Lower lobe of right lung (tissue), 2 donors: ENCODE measurements at places on chromosomes 11 and 22. TPM values are rescaled to one million over a fixed set of nuclear protein-coding genes. Genes with fewer than 3 reads are reported as not detected.
A peak's percentile ranks its signal among the peaks of the same experiment; 100 is the strongest.

- no peaks in the 10 kb centered on the region for H3K27me3 ChIP-seq
- H3K36me3 ChIP-seq, result no peaks in the 10 kb centered on the region
- H3K4me3 ChIP-seq, result no peak overlapping the region
- no peaks in the 10 kb centered on the region for H3K4me1 ChIP-seq
- no peak overlapping the region for H3K27ac ChIP-seq
These were observed 703.7 kb downstream of the DLG2 start for GRCh38 chr11:84923489-84923888.

DNA sequence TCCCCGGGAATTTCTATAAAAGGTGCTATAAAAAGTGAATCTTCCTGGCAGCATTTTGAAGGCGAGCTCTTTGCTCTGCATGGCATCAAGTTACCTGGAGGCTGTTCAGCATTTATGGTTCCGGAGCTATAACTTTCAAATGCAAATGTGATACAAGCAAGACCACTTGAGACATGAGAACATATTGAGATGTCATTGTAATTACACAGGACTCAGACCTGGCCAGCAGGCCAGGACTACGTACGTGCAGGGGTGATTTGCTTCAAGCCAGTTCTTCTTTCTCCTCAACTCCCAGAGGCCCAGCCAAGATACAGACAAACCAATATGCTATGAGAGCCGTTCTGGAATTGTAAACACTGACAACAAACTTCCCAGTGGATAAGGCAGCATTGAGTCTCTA, 227.4 kb upstream of the FAT3 start:
- no peaks in the 10 kb centered on the region for H3K36me3 ChIP-seq
- H3K4me1 ChIP-seq, result no peaks in the 10 kb centered on the region
- H3K27me3 ChIP-seq, result no peaks in the 10 kb centered on the region
- no peak overlapping the region for H3K27ac ChIP-seq

DNA sequence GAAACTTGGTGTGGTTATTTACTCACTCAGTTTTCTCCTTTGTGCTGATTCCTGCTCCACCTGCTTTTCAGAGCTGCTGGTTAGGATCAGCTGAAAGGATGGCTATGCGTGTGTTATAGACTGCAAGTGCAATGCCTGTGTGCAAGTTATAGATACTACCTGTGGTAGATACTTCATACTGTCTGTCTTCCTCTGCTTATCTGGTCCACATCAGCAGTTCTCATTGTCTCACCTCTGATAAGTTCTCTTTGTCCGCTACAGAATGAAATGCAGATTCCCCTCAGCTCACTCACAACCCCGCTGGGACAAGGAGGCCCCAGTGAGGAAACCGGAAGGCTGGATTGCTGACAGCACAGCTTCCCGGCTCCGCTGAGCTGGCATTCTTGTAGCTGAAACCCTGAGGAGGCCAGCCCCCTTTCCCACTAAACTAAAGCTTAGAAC, 37.5 kb upstream of the LYVE1 start:
- no peaks in the 10 kb centered on the region for H3K36me3 ChIP-seq
- no peak overlapping the region for H3K4me3 ChIP-seq
- H3K27ac ChIP-seq, result peak overlapping the region; percentile 70
- DNase-seq, result peak; percentile 78

DNA sequence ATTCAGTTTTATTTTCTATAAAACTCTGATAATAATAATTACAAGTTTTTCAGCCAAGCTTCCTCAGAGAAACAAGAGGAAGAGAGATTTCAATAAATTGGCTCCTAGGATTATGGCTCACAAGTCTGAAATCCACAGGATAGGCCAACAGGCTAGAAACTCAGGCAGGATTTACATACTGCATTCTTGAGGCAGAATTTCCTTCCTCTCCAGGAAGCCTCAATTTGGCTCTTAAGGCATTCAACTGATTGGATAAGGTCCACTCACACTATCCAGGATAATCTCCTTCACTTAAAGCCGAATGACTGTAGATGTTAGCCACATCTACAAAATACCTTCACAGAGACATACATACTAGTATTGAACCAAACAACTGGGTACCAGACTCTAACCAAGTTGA, 120.3 kb upstream of the FAT3 start:
- no peaks in the 10 kb centered on the region for H3K27me3 ChIP-seq
- H3K4me3 ChIP-seq, result no peak overlapping the region
- H3K27ac ChIP-seq, result no peak overlapping the region
- H3K4me1 ChIP-seq, result no peaks in the 10 kb centered on the region
- no peaks in the 10 kb centered on the region for H3K36me3 ChIP-seq

- H3K4me3 ChIP-seq, result no peak overlapping the region
- no peak overlapping the region for H3K27ac ChIP-seq
- H3K27me3 ChIP-seq, result no peaks in the 10 kb centered on the region
- no peaks in the 10 kb centered on the region for H3K4me1 ChIP-seq
These were observed 247.8 kb upstream of the B3GAT1 start for GRCh38 chr11:134659882-134660281.

- peak overlapping the region; percentile 98 for H3K27ac ChIP-seq
- H3K36me3 ChIP-seq, result peaks cover 7% of the 10 kb centered on the region
- DNase-seq, result peak; percentile 82
These were observed 658 bp downstream of the C11orf71 start for GRCh38 chr11:114399490-114400215.

DNA sequence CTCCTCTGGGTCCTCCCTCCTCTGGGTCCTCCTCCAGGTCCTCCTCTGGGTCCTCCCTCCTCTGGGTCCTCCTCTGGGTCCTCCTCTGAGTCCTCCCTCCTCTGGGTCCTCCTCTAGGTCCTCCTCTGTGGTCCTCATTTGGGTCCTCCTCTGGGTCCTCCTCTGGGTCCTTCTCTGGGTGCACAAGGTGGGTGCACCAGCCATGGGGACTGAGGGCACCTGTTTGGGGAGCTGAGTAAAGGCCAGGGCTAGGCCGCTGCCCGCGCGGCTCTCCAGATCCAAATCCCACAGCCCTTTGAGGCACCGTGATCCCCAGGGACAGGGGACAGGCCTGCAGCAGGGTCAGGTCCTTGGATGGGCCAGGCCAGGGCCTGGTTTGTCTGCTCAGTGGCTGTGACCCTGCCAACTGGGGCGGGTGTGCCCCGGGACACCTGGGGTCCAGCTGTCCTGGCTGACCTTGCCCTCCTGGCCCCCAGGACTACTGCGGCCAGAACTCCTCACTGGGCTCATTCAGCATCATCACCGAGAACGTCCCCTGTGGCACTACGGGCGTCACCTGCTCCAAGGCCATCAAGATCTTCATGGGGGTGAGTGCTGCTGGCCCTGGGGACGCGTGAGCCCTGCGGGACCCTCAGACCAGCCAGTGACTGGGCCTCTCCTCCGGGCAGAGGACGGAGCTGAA, 12.7 kb downstream of the MUC2 start:
- DNase-seq, result no peak
- no peaks in the 10 kb centered on the region for H3K4me1 ChIP-seq
- no peak overlapping the region for H3K4me3 ChIP-seq
- no peaks in the 10 kb centered on the region for H3K36me3 ChIP-seq

GRCh38 chr22:25367756-25368155, 148.3 kb downstream of the CRYBB2 start:
- no peak for DNase-seq
- H3K27me3 ChIP-seq, result no peaks in the 10 kb centered on the region
- H3K36me3 ChIP-seq, result peaks cover 10% of the 10 kb centered on the region
- H3K27ac ChIP-seq, result no peak overlapping the region
- H3K4me3 ChIP-seq, result no peak overlapping the region
- peaks cover 35% of the 10 kb centered on the region for H3K4me1 ChIP-seq

DNA sequence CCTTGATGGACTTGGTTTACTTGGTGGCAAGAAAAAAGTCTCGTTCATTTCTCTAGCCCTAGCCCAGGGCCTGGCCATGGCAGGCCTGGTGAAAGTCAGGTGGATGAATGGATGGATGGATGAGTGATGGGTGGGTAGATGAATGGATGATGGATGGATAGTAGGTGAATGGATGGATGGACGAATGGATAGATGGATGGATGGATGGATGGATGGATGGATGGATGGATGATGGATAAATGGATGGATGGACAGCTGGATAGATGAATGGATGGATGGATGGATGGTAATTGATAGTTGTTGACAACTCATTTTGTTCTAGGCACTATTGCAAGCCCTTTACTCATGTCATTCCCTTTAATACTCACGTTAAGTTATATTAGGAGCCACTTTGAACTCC, 86.1 kb upstream of the ANO1 start:
- H3K27ac ChIP-seq, result no peak overlapping the region
- H3K4me1 ChIP-seq, result no peaks in the 10 kb centered on the region
- H3K36me3 ChIP-seq, result no peaks in the 10 kb centered on the region
- no peak for DNase-seq

- H3K4me1 ChIP-seq, result no peaks in the 10 kb centered on the region
- no peaks in the 10 kb centered on the region for H3K36me3 ChIP-seq
- DNase-seq, result no peak
- no peak overlapping the region for H3K27ac ChIP-seq
- no peak overlapping the region for H3K4me3 ChIP-seq
- H3K27me3 ChIP-seq, result peaks cover 5% of the 10 kb centered on the region
These were observed 7.4 kb upstream of the CLMP start for GRCh38 chr11:123202155-123203151.

GRCh38 chr22:46589141-46589748, 30.9 kb upstream of the GRAMD4 start:
- H3K4me3 ChIP-seq, result no peak overlapping the region
- no peak for DNase-seq
- peaks cover 60% of the 10 kb centered on the region for H3K4me1 ChIP-seq
- H3K27me3 ChIP-seq, result no peaks in the 10 kb centered on the region

- no peak for DNase-seq
- peaks cover 96% of the 10 kb centered on the region for H3K36me3 ChIP-seq
- H3K27me3 ChIP-seq, result no peaks in the 10 kb centered on the region
- H3K27ac ChIP-seq, result no peak overlapping the region
These were observed 30.9 kb downstream of the USP35 start for GRCh38 chr11:78219493-78220217.

- H3K27ac ChIP-seq, result no peak overlapping the region
- no peaks in the 10 kb centered on the region for H3K4me1 ChIP-seq
- H3K27me3 ChIP-seq, result peaks cover 8% of the 10 kb centered on the region
- no peaks in the 10 kb centered on the region for H3K36me3 ChIP-seq
- H3K4me3 ChIP-seq, result no peak overlapping the region
These were observed 202.5 kb downstream of the TRIM29 start for GRCh38 chr11:119935349-119935925.

- no peaks in the 10 kb centered on the region for H3K27me3 ChIP-seq
- H3K4me1 ChIP-seq, result no peaks in the 10 kb centered on the region
- no peaks in the 10 kb centered on the region for H3K36me3 ChIP-seq
- H3K4me3 ChIP-seq, result no peak overlapping the region
- H3K27ac ChIP-seq, result no peak overlapping the region
These were observed 43.9 kb upstream of the ACCSL start for GRCh38 chr11:44003736-44004451.

Gene GSTT2B
- total RNA-seq, result 7.3 TPM

Gene FXYD2
- total RNA-seq, result 2.8 TPM

Gene ANGPTL5
- total RNA-seq, result 0.71 TPM

Gene GRAP2
- 9.5 TPM for total RNA-seq

Gene B3GAT1
- total RNA-seq, result 1.4 TPM

Gene DBX1
- total RNA-seq, result not detected
